ENCODE measurements at places on chromosomes 12 and 14. TPM values are rescaled to one million over a fixed set of nuclear protein-coding genes. Genes with fewer than 3 reads are reported as not detected.

LRRIQ1 gene
- 1.5 TPM for total RNA-seq

DYRK2 gene
- total RNA-seq: 33.3 TPM

KLRD1 gene
- not detected for total RNA-seq

TAPBPL gene
- 9.3 TPM for total RNA-seq

MARCHF9 gene
- 12.5 TPM for total RNA-seq

FKBP11 gene
- total RNA-seq: 11.0 TPM

NTS gene
- total RNA-seq: not detected

LTBP2 gene
- total RNA-seq: 16.8 TPM

RTRAF gene
- 358 TPM for total RNA-seq

OXA1L gene
- total RNA-seq: 100 TPM

PPP1R36 gene
- total RNA-seq: 0.47 TPM

CLEC4E gene
- total RNA-seq: not detected

PSMB5 gene
- 162 TPM for total RNA-seq

COCH gene
- 0.23 TPM for total RNA-seq

SLC7A8 gene
- total RNA-seq: 1.5 TPM

Data from MCF 10A (cell line).